ENCODE measurements at places on chromosomes 2 and 18. TPM values are rescaled to one million over a fixed set of nuclear protein-coding genes. Genes with fewer than 3 reads are reported as not detected.

GRCh38 chr18:57095884-57096283 is 51.0 kb upstream of the BOD1L2 start:
- DNase-seq = no peak

GRCh38 chr2:230124757-230125431 is 56.2 kb upstream of the SLC16A14 start:
- DNase-seq = no peak

Gene ITPRIPL1
- total RNA-seq = 12.2 TPM

Gene SERPINB13
- total RNA-seq = not detected

- DNase-seq = no peak
Measured at GRCh38 chr2:98177986-98178385, 91.0 kb downstream of the VWA3B start.

DNA sequence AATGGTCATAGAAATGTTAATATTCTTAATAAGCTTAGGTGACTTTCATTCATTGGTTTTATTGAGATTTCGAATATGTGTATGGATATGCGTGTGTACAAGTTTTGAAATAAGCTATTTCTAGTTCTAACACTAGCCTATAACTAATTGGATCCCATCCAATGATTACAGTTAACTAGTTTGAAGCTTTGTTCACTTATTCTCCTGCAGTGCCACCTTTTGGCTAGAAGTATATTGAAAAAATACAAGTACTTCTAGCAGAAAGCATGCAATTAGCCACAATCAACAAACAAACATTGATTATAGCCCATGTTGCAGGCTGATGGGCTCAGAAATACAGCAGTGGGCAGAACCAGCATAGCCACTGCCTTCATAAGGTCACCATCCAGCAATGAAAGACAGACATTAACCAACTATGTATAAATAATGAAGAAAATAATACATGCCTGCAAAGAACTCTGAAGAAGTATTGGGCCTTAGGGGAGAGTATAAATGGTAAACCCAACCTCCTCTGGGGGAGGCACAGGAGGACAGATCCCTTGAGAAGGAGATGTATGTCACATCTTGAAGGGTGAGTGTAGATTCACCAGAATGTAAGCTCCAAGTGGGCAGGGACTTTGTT is 5.1 kb upstream of the PIEZO2 start:
- DNase-seq = peak; percentile 15

DNA sequence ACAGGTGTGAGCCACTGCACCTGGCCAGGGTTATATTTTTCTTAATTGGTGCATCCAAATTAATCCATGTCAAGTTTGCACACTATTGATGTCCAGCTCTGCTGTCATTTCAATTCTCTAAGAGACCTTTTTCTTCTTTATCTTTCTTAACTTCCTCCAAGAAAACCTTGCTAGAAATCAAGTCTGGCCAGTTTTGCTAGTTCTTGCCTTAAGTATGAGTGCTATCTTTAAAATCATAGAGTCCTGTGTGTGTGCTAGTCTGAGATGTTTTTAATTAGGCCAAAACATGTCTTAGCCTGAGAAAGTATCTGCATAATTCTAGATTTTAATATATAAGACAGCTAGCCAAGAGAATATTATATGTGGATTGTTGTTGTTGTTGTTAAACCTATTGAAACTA is 56.2 kb upstream of the SLC39A10 start:
- no peak for DNase-seq

GRCh38 chr2:100990650-100991403 is 11.3 kb upstream of the RPL31 start:
- no peak for DNase-seq

DNA sequence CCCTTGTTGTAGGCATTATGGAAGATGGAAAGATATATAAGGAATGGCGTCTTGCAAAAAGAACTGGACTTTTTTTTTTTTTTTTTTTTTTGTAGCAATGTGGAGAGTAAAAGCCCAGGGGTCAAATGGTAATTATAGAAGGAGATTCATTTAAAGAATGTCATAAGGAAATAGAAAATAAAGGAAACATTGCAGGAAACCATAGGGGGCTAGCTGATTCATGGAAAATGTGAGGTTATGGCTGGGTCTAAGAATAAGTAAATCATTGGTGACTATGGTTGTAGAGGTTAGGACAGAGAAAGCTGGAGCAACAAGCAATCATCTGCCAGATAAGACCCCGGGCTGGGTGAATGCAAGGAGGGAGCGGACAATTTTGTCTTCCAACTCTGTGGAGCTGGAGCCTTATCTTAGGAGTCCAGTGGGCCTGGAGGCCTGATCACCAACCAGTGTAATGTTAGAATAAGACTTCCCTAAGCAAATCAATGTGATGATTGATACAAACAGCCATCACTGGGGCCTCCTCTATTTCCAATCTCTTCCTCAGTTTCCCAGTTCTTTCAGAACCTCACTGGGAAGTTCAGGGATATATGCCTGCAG is 201.2 kb upstream of the TNP1 start:
- DNase-seq = no peak

- peak; percentile 7 for DNase-seq
Measured at GRCh38 chr2:854460-854859, 96.2 kb upstream of the SNTG2 start.

Gene OTOS
- not detected for total RNA-seq

- DNase-seq = no peak
Measured at GRCh38 chr2:124241-124880, 78.1 kb upstream of the FAM110C start.

Gene CDH20
- not detected for total RNA-seq

Gene LONRF2
- total RNA-seq = 12.9 TPM

Gene CPLX4
- not detected for total RNA-seq

DNA sequence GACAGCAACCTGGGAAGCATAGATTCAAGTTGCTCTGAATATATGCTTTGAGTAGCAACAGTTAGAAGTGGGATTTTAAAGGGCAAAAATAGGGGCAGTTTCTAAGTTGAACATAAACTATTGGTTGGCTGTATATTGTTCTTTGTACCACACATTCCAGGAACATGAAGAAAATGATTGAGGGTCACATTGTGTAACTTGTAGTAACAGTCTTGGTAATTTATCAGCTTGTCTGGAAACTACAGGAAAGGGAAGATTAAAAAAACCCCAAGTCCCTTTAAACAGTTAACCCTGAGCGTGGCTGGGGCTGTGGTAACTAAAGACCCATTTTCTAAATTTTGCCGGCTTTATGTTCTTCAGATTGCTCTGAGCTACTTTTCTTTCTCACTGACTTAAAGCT is 7.4 kb downstream of the PLEKHB2 start:
- DNase-seq = no peak

Gene MYL1
- total RNA-seq = not detected

Gene PROKR1
- not detected for total RNA-seq

Gene MOCOS
- total RNA-seq = 3.0 TPM

DNA sequence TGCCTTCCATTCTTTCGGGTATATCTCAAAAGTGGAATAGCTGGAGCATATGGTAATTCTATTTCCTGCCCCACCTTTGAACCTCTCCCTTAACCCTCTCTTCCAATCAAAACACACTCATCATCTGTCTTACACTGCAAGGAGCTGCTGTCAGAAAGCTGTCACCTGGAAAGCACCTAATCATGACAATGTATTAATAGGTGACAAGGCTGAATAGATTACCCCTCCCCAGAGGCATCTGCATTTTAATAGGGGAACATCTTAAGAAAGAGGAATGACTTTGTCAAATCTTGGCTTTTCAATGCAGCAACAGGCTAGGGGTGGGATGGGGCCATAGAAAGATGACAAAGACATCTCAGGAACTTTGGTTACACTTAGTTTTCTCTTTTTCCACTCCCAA is 41.3 kb downstream of the CHMP3 start:
- DNase-seq = no peak

Gene SALL3
- total RNA-seq = not detected

Gene ANKRD30B
- total RNA-seq = not detected

GRCh38 chr2:237858294-237859081 is 935 bp upstream of the RAMP1 start:
- peak; percentile 58 for DNase-seq

- DNase-seq = no peak
Measured at GRCh38 chr2:70580352-70580751, 26.7 kb upstream of the TGFA start.

Gene APCDD1
- 0.36 TPM for total RNA-seq

DNA sequence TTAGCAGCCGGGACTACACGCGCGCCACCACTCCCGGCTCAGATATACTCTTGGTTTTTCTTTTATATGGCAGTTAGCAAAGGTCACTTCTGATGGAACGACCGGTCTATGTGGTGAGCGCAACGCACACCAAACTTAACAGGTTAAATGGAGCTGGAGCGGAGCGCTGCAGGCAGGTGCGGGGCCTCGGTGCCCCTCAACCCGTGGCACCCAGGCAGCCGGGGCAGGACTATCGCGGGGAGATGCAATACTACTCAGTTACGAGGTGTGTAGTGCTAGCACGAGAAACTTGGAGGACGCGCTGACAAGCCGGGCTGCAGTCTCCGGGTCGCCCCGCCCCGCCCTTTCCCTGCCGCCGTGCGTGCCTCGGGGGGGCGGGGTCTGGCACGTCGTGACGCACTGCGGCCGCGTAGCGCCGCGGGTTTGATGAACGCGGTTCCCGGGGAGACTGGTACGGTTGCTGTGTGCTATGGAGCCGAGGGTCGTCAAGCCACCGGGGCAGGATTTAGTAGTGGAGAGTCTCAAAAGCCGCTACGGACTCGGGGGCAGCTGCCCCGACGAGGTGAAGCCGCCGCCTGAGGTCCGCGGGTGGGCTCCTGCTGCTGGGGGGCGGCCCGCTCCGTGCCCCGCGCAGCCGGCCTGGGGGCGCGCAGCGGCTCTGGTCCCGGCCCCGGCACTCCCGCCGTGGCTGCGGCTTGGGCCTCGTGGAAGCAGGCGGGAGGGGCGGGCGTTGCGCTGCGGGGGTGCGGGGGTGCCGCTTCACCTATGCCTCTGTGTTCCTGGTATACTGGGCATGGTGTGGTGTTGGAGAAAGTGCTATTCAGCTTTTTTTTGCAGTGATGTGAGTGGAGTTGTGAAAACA is at the start of gene CCDC138:
CCDC138 (plus strand) TSS at position 418 of the 862 bp plus-strand sequence; CDS start at position 470, 52 bp downstream.
- peak; percentile 36 for DNase-seq

- DNase-seq = no peak
Measured at GRCh38 chr2:138630164-138630563, 128.6 kb downstream of the SPOPL start.

DNA sequence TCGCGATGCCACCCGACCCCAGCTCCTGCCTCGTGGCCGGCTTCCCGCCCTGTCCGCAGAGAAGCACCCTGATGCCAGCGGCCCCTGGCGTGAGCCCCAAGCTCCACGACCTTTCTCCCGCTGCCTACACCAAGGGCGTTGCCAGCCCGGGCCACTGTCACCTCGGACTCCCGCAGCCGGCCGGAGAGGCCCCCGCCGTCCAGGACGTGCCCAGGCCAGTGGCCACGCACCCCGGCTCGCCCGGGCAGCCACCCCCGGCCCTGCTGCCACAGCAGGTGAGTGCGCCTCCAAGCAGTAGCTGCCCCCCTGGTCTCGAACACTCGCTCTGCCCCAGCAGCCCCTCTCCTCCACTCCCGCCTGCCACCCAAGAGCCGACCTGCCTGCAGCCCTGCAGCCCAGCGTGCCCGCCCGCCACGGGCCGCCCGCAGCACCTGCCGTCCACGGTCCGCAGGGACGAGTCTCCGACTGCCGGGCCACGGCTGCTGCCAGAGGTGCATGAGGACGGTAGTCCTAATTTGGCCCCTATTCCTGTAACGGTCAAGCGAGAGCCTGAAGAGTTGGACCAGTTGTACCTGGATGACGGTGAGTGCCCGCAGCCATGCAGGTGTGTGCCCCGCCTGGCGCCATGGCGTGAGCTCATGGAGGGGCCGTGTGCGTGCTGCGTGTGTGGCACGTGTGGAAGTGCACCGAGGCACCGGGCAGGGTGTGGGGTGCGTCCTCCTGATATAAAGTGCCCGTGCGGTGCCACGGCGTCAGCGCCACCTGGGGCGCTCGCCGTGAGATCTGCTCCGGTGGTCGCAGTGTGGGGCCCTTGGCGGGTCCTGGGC is 90.8 kb downstream of the NFATC1 start:
- DNase-seq = no peak

Gene NYAP2
- total RNA-seq = not detected

GRCh38 chr2:46001741-46002506 is 295.3 kb upstream of the EPAS1 start:
- no peak for DNase-seq

- no peak for DNase-seq
Measured at GRCh38 chr18:14124689-14125088, 7.5 kb downstream of the ZNF519 start.

DNA sequence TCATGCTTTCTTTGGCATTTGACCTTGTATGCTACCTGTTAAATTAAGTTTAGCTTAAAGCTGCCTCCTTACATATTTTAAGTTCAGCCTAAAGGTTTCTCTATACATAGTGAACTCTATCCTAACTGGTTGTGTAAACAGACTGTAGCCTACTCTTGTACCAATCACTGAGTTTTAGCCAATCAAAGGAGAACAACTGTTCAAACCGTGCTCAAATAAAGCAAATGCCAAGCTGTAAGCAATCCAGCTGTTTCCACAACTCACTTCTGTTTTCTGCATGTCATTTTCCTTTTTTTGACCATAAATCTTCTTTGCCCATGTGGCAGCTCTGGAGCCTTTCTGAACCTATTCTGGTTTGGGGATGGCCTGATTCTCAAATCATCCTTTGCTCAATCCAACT is 1603.8 kb upstream of the ACVR2A start:
- no peak for DNase-seq

Gene CNRIP1
- not detected for total RNA-seq

DNA sequence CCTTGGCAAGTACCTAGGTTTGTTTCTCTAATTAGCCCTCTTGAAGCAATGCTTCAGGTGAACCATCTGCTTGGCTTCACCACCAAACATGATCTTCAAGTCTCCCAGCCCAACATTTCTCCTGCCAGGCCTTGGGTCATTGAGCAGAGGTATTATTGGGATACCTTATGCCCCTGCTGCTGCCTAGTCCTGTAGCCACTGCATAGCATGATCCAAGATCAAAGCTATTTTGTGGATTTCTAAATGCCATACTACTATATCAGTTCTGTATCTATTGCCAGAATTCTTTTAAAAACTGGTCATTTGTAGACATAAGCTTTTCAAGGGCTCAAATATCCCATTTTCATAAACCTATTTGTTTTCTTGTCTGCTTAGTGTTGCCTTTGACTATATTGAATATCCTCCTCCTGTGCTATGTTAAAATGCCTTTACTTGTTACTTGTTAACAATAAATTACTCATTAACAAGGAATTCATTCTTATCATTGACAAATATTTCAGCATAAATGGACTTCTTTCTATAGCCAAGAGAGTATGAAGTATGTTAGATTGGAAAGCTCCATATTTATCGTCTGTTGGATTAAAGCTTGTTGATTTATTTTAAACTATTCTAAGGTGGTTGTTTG is 204.5 kb upstream of the RBBP8 start:
- DNase-seq = no peak

DNA sequence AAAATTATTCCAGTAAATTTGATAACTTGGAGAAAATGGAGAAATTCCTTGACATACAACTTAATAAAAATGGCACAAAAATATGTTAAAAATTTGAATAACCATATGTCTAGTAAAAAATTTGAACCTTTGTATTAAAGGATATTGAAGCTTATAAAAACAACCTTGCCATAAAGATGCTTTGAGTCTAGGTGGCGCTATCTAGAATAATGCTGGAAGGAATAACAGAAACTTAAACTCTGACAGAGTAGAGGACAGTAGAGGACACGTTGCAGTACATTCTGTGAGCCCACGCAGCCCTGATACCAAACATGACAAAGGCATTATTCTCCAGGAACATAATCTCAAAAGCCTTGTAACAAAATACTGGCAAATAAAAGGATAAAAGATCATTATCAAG is 44.7 kb upstream of the ALKAL2 start:
- DNase-seq = no peak

Gene PARD3B
- 3.6 TPM for total RNA-seq
